ENCODE measurements at places on chromosomes 2 and 18. TPM values are rescaled to one million over a fixed set of nuclear protein-coding genes. Genes with fewer than 3 reads are reported as not detected.

DNA sequence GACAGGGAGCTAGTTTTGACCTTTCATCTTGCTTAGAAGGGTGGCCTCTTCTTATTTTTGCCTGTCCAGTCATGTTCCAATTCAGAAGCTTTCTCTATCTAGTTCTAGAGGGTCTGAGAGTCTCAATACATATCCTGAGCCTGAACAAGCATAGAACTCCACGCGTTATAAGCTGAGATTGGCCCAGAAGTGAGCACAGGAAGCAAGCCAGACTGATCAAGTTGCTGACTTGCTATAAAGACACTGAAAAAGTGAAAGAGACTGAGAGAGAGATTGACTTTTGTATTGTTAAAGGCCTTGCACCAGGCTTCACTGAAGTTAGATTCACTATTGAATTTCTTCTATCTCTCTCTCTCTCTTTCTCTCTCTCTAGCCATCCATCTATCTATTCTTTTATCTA, 142.7 kb upstream of the DOCK10 start:
- no peak for DNase-seq

FOXI3 gene
- total RNA-seq: not detected

SERPINB11 gene
- not detected for total RNA-seq

RNPEPL1 gene
- total RNA-seq: 57.3 TPM

GRCh38 chr18:6363216-6363615, 51.5 kb downstream of the L3MBTL4 start:
- no peak for DNase-seq

GRCh38 chr2:120786038-120786960, 50.6 kb downstream of the GLI2 start:
- no peak for DNase-seq
